ENCODE measurements at places on chromosomes 6 and 20.

GRCh38 chr6:151399679-151400078, 8.3 kb upstream of the ZBTB2 start:
- no peak for DNase-seq

- no peak for DNase-seq
Measured at GRCh38 chr20:46965477-46965876, 70.8 kb downstream of the EYA2 start.

- DNase-seq, result no peak
Measured at GRCh38 chr6:31049518-31049917, 39.2 kb downstream of the MUC22 start.

DNA sequence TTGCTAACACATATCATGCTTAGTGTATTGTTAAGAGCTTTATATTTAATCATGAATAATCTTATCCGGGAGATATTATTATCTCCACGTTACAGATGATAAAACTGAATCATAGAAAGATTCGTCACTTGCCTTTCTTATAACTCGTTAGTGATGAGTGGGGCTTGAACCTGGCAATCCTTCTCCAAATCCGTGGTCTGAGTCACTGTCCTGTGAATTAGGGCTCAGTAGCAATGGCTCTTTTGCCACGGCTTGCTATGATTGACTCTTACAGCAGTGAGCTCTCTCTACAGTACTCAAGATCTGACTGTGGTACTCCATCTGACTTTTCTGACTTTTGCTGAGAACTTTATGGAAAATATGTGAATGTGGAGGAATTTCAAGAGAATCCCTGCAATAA, 246.9 kb downstream of the PACRG start:
- DNase-seq, result no peak

DNA sequence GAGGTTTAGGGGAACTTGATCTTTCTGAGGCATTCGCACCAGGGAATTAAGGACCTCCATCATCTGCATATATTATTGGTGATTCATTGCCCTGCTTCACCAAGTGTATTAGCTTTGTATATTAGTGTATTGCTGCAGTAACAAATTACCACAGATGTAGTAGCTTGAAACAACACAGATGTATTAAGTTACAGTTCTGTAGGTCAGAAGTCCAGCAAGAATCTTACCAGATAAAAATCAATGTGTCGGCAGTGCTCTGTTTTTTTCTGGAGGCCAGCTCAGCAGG, 65.8 kb downstream of the HMGN3 start:
- no peak for DNase-seq

Data from activated T-cell treated with anti-CD3 and anti-CD28 coated beads, Interleukin-2, amount 50 U/mL, for 24 hours (primary cell).